SK-N-SH (cell line): ENCODE measurements at places on chromosomes 16 and 17. TPM values are rescaled to one million over a fixed set of nuclear protein-coding genes. Genes with fewer than 3 reads are reported as not detected.
A peak's percentile ranks its signal among the peaks of the same experiment; 100 is the strongest.

GRCh38 chr16:66414891-66415290 is 12.2 kb upstream of the BEAN1 start:
- H3K4me1 ChIP-seq = no peaks in the 10 kb centered on the region
- H3K27ac ChIP-seq = no peak overlapping the region
- DNase-seq = no peak
- no peak overlapping the region for H3K4me3 ChIP-seq

- no peak overlapping the region for H3K27ac ChIP-seq
- H3K4me3 ChIP-seq = no peak overlapping the region
- H3K27me3 ChIP-seq = no peaks in the 10 kb centered on the region
- no peaks in the 10 kb centered on the region for H3K36me3 ChIP-seq
Observed at GRCh38 chr17:50884439-50885311, 18.5 kb upstream of the TOB1 start.

The EFCAB13 gene
- 0.16 and 0.36 TPM in 2 replicates for polyA plus RNA-seq

The SNN gene
- polyA plus RNA-seq = 15.4 and 15.8 TPM in 2 replicates

The NPIPA3 gene
- polyA plus RNA-seq = 0.26 and 0.92 TPM in 2 replicates

The CYGB gene
- 1.7 and 3.7 TPM in 2 replicates for polyA plus RNA-seq

- H3K36me3 ChIP-seq = no peaks in the 10 kb centered on the region
- H3K27ac ChIP-seq = no peak overlapping the region
- no peak for DNase-seq
- peaks cover 4% of the 10 kb centered on the region; the same call in 1 of the 2 replicates for H3K4me1 ChIP-seq
Observed at GRCh38 chr16:86831366-86831765, 253.0 kb downstream of the FOXL1 start.

The TNFSF12 gene
- polyA plus RNA-seq = 31.1 and 47.6 TPM in 2 replicates

The TLCD1 gene
- 18.3 and 21.6 TPM in 2 replicates for polyA plus RNA-seq

GRCh38 chr17:2854143-2855055 is 58.2 kb downstream of the RAP1GAP2 start:
- peak overlapping the region; percentile 69 for H3K4me3 ChIP-seq
- peak; percentile 81 for DNase-seq
- H3K27me3 ChIP-seq = no peaks in the 10 kb centered on the region
- peak overlapping the region; percentile 41; the same call in 1 of the 2 replicates for H3K27ac ChIP-seq
- no peaks in the 10 kb centered on the region for H3K36me3 ChIP-seq
- peaks cover 4% of the 10 kb centered on the region; the same call in 1 of the 2 replicates for H3K4me1 ChIP-seq

- peaks cover 23% of the 10 kb centered on the region for H3K4me1 ChIP-seq
- peak overlapping the region; percentile 94 for H3K27ac ChIP-seq
- H3K4me3 ChIP-seq = peak overlapping the region; percentile 76
- H3K27me3 ChIP-seq = no peaks in the 10 kb centered on the region
- peaks cover 6% of the 10 kb centered on the region for H3K36me3 ChIP-seq
Observed at GRCh38 chr16:89971495-89972243, 23.1 kb downstream of the DEF8 start.

DNA sequence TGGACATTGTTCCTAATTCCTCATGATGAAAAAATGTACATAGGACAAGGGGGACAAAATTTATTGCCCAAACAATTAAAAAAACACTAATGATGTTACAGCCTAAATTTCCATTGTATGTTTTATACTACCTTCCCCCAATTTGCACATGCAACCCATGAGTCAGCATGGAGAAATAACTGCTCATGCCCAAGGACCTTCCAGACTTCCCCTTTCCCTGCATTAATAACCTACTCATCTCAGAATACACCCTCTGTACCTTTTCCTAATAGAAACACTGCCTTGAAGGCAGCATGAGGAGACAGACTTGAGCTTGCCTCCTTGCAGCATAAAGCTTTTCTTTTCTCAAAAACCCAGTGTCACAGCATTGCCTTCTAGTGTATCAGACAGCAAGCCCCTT is 2402.8 kb downstream of the TP53TG3F start:
- no peaks in the 10 kb centered on the region for H3K27me3 ChIP-seq
- no peak for DNase-seq
- H3K4me3 ChIP-seq = no peak overlapping the region
- H3K4me1 ChIP-seq = no peaks in the 10 kb centered on the region
- H3K27ac ChIP-seq = no peak overlapping the region

DNA sequence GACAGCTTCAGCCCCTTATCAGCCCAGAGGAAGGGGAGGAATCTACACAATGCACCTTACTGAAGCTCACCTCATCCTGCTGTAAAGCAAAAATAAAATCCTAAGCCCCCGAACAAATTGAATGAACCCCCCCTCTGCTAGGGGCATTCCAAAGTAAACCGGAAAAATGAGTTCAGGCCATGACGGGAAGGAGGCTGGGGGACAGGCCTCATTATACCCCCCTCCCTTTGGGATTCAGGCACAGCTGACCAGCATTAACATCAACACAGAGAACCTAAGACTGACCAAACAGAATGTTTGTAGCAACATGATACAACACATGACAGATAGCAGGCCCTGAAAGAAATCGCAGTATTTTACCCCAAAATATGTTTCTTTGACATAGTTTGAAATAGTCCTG is 64.2 kb downstream of the DNAH17 start:
- no peak overlapping the region for H3K27ac ChIP-seq
- no peak for DNase-seq
- H3K4me3 ChIP-seq = no peak overlapping the region
- 0 out of 2 replicates have a peak, but pooled peaks cover under 1% of the 10 kb centered on the region for H3K27me3 ChIP-seq
